ENCODE measurements at places on chromosomes 5 and 9.

DNA sequence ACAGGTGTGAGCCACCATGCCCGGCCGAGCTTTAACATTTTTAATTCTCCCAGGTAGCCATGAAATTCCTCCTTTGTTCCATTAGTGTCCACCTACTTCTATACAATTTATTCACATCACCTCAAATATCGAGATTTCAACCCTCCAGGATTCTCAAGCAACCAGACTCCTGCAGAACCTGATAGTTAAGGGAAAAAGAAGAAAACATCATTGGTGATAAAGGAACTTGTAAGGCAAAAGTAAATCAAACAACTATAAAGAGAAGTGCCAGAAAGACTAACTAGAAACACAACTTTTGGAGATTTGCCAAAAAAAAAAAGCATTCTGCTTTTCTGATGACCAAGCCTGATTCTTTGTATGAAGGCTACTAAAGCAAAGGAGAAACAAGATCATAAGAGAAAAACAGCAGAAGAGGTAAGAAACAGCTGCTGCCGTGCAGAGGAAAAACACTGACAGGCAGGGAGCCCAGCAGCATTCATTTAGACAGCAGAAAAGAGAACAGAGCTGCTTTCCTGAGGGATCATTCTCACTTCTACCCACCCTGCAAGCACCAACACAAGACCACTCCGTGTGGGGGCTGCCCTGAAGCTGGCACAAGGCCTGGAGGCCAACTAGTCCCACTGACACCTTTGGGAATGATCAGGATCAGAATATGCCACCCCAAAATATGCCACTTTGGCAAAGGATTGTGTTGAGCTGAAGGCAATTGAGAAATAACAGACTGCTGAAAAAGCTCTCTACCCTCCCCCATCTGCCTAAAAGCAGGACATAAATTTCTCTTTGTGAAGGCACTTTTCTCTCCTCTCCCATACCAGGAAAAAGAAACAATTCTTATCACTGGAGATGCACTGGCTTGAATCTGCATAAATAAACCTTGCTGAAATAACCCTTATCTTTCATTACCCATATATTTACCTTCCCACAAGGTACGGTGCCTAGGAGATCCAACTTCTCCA lies 75.1 kb downstream of the ALDH7A1 start:
- DNase-seq, result peak; percentile 40

DNA sequence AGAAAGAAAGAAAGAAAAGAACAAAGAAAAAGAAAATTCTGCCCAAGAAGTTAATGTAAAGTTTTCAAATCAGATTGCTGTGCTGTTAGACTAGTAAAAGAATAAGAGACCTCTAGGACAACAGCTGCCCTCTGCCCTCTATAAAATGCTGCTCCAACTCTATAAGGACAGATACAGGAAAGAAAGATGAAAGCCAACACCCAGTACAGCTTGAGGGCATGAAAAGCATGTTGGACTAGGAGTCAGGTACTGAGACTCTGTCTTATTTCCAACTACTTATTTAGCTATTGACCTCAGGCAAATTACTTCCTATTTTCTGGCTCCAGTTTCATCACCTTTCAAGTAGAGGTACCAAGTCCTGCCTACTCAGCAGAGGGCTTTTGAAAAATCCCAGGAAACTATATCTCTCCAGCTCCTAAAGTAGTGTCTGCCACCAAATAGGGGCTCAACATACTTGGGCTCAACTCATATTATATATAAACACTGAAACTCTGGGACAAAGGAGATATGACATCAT lies 5.7 kb downstream of the HBEGF start:
- no peak for DNase-seq

- DNase-seq, result no peak
Observed at GRCh38 chr5:763998-764781, 20.3 kb downstream of the ZDHHC11B start.

- DNase-seq, result peak; percentile 46
Observed at GRCh38 chr9:69757996-69758675, 1.7 kb downstream of the PTAR1 start.

GRCh38 chr9:124743686-124744348 lies 27.3 kb downstream of the NR6A1 start:
- DNase-seq, result peak; percentile 53

Data from GM23248 (cell line).